ENCODE measurements at places on chromosomes 16 and 17. TPM values are rescaled to one million over a fixed set of nuclear protein-coding genes. Genes with fewer than 3 reads are reported as not detected.

The HBA1 gene
- not detected for total RNA-seq

The AANAT gene
- total RNA-seq = not detected

The SOX15 gene
- 0.30 TPM for total RNA-seq

The PRSS33 gene
- total RNA-seq = not detected

The CACNG5 gene
- not detected for total RNA-seq

The CD300LB gene
- not detected for total RNA-seq

The KCNG4 gene
- total RNA-seq = not detected

The SLC16A6 gene
- 0.42 TPM for total RNA-seq

The DNAI2 gene
- total RNA-seq = not detected

The SKAP1 gene
- total RNA-seq = 0.28 TPM

The RGS11 gene
- total RNA-seq = 2.4 TPM

The KRT28 gene
- total RNA-seq = not detected

The PYDC1 gene
- not detected for total RNA-seq

The TERB1 gene
- total RNA-seq = not detected

The ERN2 gene
- not detected for total RNA-seq

The AATF gene
- 27.7 TPM for total RNA-seq

The HMOX2 gene
- total RNA-seq = 58.8 TPM

The TBX6 gene
- total RNA-seq = not detected

Data from smooth muscle cell of the umbilical artery (primary cell).